Skin of body (tissue), 3 donors: ENCODE measurements at places on chromosomes 1 and 21. TPM values are rescaled to one million over a fixed set of nuclear protein-coding genes. Genes with fewer than 3 reads are reported as not detected.

Gene DENND2D
- total RNA-seq, result 14.1 TPM

Gene AMY1A
- not detected for total RNA-seq

Gene BRINP3
- total RNA-seq, result 0.20 TPM

Gene SPRR4
- total RNA-seq, result 17.7 TPM

Gene KIF1B
- total RNA-seq, result 74.6 TPM

Gene ERICH3
- 0.10 TPM for total RNA-seq

Gene CA14
- total RNA-seq, result 0.69 TPM

Gene OVAAL
- not detected for total RNA-seq

Gene GOLT1A
- not detected for total RNA-seq

Gene FAM131C
- not detected for total RNA-seq

Gene UBXN11
- total RNA-seq, result 8.2 TPM

Gene DNASE2B
- total RNA-seq, result not detected

Gene ZNF684
- total RNA-seq, result 5.6 TPM

Gene TMEM54
- 18.3 TPM for total RNA-seq
